ENCODE measurements at places on chromosomes 7 and 10. TPM values are rescaled to one million over a fixed set of nuclear protein-coding genes. Genes with fewer than 3 reads are reported as not detected.

SYT15B gene
- total RNA-seq = 0.16 TPM

COL26A1 gene
- not detected for total RNA-seq

DGKI gene
- 0.65 TPM for total RNA-seq

TRAPPC14 gene
- 17.4 TPM for total RNA-seq

SEMA3D gene
- total RNA-seq = not detected

GIMAP4 gene
- total RNA-seq = 97.8 TPM

TWIST1 gene
- total RNA-seq = not detected

DNA sequence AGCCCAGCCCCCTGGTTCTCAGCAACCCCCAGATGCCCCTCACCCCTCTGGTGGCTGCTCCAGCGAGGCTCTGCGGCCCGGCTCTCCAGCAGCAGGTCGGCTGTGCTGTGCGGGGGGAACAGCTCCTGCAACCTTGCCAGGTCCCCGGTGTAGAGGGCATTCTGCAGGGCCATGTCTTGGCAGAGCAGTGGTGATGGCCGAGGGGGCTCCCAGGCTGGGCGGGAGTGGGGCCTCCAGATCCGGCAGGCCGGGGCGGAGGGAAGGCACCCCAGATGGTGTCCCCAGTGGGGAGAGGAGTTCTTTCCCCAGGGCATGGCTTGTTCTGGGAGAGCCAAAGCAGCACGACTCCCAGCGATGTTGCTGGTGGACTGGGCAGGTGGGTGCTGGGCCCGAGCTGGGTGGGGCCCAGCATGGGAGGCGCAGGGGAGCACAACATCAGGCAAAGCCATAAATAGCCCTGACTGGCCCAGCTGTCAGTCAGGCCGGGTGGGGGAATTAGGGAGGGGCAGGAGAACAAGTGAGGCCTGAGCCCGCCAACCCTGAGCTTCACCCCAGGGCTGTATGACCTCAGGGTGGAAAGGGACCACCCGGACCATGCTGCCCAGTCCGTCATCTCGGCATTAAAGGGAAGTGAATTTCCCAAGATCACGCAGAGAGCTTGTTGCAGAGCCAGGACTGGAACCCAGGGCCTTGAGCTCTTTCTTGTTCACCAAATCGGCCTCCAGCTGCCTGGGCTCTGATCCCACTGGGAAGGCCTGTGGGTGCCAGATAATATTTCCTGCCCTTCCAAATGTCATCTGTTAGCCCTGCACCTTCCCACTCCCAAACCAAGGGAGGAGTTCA is 580 bp upstream of the ASB10 start:
- DNase-seq = no peak

- no peak for DNase-seq
Measured at GRCh38 chr7:75039709-75040108, 33.9 kb downstream of the RCC1L start.

GRCh38 chr10:23742368-23742767 is 303.5 kb downstream of the OTUD1 start:
- peak; percentile 26 for DNase-seq

DNA sequence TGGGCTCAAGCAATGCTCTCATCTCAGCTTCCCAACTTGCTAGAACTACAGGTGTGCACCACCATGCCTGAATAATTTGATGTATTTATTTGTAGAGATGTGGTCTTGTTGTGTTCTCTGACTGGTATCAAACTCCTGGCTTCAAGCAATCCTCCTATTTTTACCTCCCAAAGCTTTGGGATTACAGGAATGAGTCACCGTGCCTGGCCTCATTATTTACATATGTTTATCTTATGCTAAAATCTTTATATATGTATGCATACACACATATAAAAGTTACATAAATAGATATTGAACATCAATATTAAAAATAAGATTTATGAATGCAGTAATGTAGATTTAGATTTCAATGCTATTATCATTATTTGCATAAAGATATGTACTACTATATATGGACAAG is 1634.5 kb upstream of the LRRTM3 start:
- DNase-seq = no peak

- DNase-seq = no peak
Measured at GRCh38 chr7:90485734-90486316, 16.4 kb downstream of the PTTG1IP2 start.

DNA sequence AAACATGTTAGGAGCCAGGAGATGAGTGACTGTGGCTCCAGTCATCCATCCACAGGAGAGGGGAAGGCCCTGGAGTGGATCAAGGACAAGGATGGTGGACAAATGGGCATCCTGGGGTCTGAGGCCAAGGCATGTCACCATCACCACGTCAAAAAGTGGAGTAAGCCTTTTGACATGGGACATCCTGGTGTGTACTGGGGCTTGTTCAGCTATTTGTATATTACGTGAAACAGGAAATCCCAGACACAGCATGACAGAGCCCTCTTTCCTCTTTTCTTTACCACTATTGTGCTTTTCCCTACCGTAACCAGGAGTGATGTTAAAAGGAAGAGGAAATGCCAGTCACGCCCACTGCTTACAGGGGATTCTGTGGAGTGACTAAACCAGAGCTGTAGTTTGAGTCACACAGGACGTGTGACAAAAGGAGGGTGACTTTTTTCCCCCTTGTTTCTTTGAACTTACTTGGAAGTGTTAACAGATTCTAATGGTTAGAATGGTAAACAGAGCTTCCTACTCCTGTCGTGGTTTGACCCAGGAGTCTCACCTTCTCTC is 15.4 kb downstream of the ACSL5 start:
- DNase-seq = peak; percentile 68

GRCh38 chr7:45027774-45028114 is 27.7 kb downstream of the CCM2 start:
- DNase-seq = peak; percentile 18

- DNase-seq = no peak
Measured at GRCh38 chr10:11687357-11687771, 54.8 kb upstream of the ECHDC3 start.

DNA sequence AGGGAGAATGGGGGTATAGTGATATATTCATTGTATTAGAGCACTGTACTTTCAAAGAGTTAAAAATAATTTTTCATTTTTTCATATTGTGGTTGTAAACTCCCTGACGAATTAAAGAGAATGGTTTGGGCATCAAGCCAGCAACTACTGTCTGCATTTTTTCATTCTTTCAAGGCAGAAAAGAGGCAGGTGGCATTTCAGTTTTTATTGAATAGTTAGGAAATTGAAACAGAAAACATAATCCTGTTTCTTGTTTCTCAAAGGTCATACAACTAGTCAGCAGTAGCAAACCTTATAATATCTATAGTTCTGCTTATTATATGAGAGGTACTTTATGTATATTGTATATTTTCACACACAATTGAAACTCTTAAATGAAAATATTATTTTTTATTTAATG is 303.9 kb upstream of the KCND2 start:
- DNase-seq = no peak

DNA sequence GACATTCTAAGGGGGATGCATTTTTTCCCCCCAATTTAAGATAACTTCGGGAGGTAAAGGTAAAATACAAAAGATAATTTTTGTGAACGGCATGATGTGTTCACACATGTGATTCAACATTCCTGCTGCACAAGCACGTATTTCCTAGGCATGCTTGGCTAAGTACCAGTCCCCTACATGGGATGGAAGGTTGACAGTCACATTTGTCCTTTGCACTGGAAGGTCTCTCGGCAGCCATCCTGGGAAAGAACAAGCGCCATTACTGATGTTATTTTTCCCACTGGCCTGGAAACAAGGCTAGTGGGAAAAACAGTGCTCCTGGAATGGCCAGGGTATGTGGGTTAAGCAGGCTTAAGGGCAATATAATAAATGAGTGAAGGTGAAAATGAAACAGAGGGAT is 276.2 kb upstream of the AOAH start:
- no peak for DNase-seq

- DNase-seq = no peak
Measured at GRCh38 chr10:92413011-92413410, 122.0 kb downstream of the MARCHF5 start.

DNA sequence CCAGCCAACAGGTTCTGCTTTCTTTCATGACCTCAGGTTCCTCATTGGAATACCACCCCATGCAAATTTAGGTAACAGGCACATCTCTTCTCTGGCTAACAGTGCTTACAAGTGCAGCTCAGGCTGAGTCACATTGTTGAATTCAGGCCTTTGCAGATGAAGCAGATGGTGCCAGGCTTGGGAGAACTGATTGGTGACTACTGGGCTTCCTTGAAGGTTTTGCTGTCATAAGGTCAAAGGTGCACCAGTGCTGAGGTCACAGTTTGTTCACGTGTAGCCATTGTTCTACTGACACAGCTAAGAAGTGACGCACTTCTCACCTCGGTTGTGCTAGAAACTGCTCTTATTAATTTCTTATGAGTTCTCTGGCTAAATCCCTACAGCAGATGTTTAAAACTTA is 128.6 kb upstream of the BMPER start:
- DNase-seq = no peak

GRCh38 chr7:150524018-150524417 is 9.3 kb downstream of the GIMAP7 start:
- peak; percentile 46 for DNase-seq
